ENCODE measurements at places on chromosomes 5 and 9.

GRCh38 chr5:91170266-91170665 lies 212.9 kb downstream of the ARRDC3 start:
- DNase-seq: peak; percentile 38

- DNase-seq: peak; percentile 43
Measured at GRCh38 chr5:137563646-137564397, 64.7 kb upstream of the SPOCK1 start.

- DNase-seq: no peak
Measured at GRCh38 chr5:134547579-134547978, 22.1 kb downstream of the JADE2 start.

DNA sequence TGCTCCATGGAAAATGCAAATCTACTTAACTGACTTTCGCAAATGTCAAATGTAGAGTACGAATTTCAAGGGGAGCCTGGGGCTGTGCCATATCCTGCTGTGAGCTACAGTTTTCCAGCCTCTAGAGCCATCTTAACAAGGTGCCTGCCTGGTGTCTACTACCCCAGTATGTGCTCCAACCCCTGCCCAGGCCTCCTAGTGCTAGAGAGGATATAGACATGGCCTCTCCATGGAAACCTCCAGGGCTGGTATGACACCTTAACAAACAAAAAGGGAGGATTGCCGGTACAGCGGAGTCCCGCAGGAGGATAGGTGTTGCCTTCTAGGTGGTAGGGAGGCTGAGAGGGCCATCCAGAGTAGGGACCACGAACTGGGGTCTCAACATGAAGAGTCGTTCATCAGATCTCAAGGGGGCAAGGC lies 13.6 kb upstream of the IL3 start:
- DNase-seq: no peak

DNA sequence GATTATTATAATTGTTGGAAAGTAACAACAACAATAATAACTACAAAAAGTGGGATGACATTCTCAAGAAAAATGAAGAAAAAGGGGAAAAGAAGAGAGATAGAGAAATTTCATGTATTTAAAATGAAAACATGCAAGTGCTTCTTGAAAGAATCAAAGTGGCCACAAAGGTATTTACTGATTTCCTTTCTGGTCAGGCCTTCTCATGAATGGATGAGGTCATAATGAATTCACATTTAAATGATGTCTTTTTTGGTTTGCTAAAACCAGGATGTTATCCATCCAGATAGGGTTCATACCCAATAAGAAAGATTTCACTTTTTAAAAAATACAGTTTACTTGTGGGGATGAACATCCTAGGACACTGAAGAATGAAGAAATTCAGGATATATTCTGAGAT lies 446.4 kb upstream of the PTGER4 start:
- no peak for DNase-seq

DNA sequence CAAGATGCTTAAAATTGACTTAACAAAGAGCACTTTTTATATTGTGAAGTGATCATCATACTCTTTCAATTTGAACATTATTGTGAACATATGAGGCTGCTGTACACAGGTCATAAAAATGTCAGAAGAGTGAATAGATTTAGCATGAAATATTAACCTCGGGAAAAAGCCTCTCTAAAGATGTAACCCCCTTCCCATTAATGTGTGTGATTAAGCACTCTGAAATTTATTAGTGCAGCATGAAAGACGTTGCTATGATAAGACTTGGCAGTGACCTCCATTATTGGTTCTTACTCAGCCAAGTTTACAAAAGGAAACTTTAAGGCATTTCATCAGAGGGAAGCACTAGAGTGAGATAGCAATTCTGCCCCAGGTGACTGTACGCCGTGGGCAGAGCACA lies 326.5 kb downstream of the NTRK2 start:
- DNase-seq: peak; percentile 43

- peak; percentile 85 for DNase-seq
Measured at GRCh38 chr9:100098046-100098886, 534 bp downstream of the ERP44 start.

- no peak for DNase-seq
Measured at GRCh38 chr9:21513431-21513830, 31.3 kb upstream of the IFNE start.

GRCh38 chr5:40666657-40667056 lies 13.1 kb upstream of the PTGER4 start:
- no peak for DNase-seq

- no peak for DNase-seq
Measured at GRCh38 chr5:83653669-83654068, 67.0 kb downstream of the HAPLN1 start.
